ENCODE measurements at places on chromosomes 4 and X.

DNA sequence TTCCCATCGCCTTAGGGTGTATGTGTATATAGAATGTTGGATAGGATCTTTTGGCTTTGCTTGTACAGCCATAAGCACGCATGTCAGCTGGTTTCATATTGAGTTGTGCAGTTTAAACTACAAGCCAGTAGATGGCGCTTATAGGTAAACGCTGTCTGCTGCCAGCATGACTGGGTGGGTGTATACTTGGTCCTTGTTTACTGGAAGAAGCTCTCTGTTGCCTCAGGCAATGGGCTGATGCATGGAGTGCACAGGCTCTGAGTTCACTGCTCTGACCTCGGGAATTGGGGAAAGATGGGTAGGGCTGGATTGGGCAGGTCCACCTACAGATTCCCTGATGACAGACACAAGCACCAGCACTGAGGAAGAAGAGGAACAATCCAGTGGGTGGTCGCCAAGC is 831.5 kb downstream of the STIM2 start:
- DNase-seq: peak; percentile 54

GRCh38 chr4:119729835-119730670 is 101.4 kb upstream of the PDE5A start:
- no peak for DNase-seq

DNA sequence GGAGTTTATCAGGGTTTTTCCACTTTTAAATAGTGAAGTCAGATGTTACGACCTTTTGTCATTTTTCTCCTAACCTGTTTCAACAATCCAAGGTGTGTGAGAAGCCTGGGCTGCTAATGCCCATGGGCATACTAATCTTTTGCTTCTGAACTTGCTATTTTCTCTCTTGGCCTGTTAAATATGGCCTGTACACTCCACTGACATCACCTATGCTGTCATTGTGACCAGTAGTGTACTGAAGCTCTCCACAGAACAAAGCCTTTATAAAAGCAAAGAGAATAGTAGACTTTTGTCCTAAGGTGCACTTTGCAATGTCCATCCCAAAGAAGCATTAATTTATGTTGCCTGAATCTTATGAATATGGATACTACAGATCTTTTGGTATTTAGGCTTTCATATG is 1490.5 kb downstream of the STIM2 start:
- DNase-seq: no peak

GRCh38 chr4:1310796-1311631 is 21.3 kb downstream of the MAEA start:
- no peak for DNase-seq

DNA sequence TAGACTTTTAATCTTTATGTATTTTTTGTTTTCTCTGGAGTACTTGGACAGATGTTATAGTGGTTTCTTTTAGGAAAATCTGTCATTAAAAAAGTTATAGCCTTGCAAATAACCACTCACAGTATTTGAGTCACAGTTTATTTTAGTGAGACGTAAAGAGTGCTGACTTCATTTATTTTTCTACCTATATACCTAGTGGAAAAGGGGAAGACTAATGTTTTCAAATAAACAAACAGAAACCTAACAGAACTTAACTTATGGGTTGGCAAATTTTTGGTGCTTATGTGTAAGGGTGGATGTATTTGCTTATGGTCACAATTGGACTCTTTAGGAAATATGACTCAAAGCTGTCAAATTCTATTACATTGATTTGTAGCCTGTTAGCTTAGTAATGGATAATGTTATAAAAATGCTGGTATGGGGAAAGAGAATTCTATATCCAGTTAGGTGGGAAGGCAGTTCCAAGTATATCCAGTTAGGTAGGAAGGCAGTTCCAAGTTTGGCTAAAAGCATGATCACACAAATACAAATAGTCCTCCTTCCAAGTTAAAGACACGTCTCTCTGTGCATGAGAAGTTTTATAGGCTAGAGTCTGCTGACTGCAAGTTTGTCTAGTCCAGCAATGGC is 61.9 kb downstream of the SLC9A6 start:
- DNase-seq: no peak

DNA sequence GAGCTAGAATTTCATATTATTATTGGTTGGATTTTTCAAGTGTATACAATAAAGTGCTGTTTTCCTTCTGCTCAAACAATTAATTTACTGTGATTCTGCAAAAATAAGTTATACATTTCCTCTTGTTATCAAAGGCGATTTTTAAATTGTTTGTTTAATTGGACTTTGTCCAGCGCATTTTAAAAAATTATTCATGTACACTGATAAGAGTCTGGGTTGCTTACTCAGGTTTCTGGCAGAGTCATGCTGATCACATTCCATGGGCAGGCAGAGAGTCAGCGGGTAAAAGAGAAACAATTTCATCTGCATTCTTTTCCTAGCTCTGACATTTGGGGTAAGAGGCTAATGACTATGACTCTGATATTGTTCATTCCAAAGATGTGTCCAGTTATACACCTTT is 8.9 kb downstream of the FAT4 start:
- no peak for DNase-seq

DNA sequence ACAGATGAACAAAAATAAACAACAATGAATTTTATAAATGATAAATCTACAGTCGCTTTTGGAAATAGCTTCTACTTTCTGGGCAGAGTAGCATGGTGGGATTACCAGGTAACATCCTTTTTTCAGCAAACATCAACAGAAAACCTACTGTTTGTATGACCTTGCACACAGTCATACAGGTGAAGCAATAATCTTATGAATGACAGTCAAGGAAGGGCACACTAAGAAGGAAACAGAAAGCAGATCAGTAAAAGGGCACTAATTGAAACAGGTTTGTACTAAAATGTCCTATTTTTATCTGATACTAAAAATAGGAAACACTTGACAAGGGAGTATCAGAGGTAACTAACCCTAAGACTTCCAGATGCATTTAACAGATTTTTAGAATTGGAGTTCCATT is 108.9 kb downstream of the DLG3 start:
- no peak for DNase-seq

DNA sequence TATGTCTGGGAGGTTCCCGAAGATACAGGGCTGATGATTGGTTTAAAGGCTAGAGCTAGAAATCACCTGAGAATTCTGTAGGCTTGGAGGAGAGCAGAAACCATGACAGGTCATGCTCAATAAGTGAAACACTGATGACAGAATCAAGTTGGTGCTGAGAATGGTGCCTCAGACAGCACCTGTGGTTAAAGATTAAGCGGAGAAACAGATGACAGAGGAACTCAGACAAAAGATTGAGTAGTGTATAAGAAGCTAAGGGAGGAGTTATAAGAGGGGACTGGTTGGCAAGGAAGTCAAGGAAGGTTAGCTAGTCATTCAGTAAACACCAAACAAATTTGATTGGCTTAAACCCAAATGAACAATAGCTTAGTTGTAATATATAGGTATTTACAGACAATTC is 385.4 kb upstream of the CNKSR2 start:
- no peak for DNase-seq

DNA sequence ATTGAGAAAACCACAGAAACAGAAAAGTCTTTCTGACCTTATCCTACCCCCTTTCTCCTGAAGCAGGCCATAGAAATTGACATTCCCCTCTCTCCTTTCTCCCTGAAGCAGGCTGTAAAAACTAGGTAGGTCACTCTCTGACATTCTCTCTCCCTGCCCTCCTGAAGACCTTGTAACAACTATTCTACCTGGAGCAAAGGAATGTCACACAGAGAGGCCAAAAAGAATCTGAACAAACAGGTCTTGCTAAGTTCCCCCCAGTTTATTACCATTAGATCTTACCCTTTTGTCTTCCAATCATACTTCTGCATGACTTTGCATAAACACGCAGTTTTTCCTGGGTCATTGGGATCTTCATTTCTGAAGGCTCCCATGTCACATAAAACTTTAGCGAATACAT is 198.3 kb upstream of the GYPA start:
- no peak for DNase-seq

GRCh38 chr4:34158878-34159277 is 2085.4 kb downstream of the ARAP2 start:
- no peak for DNase-seq

Measured in NCI-H82 (cell line).